ENCODE measurements at places on chromosomes 5 and 9.

DNA sequence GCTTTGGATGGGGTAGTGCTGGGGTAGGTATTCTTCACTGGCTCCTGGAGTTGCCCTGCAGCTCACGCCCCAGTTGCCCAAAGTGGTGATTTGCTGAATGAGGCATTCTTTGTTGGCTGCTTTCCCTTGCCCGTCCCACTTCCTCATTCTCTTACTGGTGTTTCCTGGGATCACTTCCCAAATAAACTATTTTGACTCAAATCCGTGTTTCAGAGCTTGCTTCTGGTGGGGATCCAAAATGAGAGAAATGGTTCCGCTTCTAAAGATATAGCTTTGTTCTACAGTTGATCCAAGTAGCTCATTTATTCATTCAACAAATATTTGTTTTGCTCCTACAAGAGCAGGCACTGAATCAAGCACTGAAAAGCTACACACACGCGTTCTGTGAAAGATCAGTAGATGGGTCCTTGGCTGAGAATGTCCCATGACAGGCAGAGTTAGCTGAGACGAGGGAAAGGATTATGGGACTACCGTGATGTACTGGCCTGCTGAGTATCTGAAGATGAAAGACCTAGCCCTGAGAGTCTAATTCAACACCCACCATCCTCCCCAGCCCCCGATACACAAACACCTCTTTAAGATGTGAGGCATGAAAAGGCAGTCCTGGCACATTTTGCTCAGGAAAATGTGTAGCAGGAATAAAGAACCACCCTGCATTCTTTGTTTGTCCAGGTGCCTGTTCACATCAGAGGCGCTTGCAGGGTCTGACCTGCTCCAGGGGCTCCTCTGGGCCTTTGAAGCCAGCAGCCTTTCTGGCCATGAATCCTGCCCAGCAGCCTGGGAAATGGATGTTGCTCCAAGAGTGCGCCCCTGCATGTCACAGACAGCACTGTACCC lies 143.1 kb upstream of the RANBP3L start:
- DNase-seq: no peak

- DNase-seq: no peak
Observed at GRCh38 chr9:126612813-126613641, 701 bp upstream of the LMX1B start.

DNA sequence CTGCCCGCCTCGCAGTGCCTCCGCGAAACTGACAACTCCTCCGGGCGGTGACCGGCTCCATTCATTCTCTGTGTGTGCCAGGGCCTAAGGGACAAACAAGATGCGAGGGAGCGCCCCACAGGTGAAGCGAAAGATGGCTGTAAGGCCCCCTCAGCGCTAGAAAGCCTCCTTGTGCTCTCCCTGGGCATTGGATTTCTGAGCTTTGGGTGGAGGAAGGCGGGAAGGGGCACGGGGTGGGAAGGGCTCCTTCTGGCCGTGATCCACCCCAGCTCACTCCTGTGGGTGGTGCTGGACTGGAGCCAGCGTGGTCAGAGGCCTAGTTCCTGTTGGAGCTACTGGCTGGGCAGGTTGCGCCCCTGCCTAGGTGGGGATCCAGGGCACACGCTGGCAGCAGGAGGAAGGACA lies 943 bp downstream of the GALNT12 start:
- peak; percentile 28 for DNase-seq

GRCh38 chr9:2704504-2704903 lies 12.8 kb upstream of the KCNV2 start:
- DNase-seq: no peak

- DNase-seq: no peak
Observed at GRCh38 chr5:68454766-68455165, 239.2 kb downstream of the PIK3R1 start.

- no peak for DNase-seq
Observed at GRCh38 chr5:72988769-72989168, 32.9 kb downstream of the FCHO2 start.

- DNase-seq: no peak
Observed at GRCh38 chr5:175795959-175796358, 75.4 kb upstream of the CPLX2 start.

- no peak for DNase-seq
Observed at GRCh38 chr9:77099388-77099787, 77.9 kb upstream of the VPS13A start.

GRCh38 chr9:128257086-128257825 lies 18.6 kb downstream of the GOLGA2 start:
- DNase-seq: no peak

DNA sequence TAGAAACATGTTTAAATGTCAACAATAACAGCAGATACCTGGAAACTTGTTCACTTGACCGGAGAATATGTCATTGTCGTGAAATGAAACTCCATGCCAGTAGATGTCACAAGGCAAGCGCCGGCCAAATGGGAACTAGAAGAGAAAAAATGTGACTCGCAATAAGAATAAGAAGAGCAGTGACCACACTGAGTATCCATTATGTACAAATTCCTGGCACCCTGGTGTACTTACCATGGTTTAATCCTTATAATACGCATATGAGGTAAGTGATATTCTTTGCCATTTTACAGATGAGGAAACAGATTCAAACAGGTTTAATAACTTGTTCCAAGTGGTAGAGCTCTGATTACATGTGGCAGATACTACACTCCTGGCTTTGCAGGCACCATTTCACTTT lies 53.9 kb downstream of the TTLL11 start:
- DNase-seq: no peak

DNA sequence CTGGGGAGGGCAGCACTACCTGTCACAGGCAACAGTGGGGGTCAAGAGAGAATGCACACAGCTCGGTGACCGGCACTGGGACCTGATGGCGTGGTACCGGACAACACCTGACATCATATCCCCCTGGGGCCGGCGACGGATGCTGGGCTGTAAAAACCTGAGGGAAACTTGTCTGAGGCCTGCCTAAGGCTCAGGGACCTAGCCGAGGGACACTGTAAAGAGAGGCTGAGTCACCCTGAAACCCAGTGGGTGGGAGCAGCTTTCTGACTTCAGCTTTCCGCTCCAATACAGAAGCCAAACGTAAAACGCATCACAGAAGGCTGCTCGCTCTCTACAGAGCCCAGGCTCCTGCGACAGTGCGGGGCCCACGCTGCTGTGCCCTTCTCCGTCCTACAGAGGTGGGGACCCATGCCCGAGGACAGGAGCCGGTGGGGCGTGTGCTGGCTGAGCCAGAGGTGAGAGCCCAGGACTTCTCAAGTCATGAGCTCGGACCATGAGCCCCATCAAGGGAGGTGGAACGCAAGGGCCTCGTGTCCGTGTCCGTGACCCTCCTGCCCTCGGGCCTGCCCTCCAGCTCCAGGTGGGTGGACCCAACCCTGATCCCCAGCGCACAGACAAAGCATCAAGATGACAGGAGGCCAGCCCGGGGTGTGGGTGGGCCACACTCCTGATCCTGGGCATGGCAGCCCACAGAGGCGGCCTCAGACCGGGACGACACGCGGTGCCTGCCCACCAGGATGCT lies 5.3 kb downstream of the RALGDS start:
- peak; percentile 85 for DNase-seq

DNA sequence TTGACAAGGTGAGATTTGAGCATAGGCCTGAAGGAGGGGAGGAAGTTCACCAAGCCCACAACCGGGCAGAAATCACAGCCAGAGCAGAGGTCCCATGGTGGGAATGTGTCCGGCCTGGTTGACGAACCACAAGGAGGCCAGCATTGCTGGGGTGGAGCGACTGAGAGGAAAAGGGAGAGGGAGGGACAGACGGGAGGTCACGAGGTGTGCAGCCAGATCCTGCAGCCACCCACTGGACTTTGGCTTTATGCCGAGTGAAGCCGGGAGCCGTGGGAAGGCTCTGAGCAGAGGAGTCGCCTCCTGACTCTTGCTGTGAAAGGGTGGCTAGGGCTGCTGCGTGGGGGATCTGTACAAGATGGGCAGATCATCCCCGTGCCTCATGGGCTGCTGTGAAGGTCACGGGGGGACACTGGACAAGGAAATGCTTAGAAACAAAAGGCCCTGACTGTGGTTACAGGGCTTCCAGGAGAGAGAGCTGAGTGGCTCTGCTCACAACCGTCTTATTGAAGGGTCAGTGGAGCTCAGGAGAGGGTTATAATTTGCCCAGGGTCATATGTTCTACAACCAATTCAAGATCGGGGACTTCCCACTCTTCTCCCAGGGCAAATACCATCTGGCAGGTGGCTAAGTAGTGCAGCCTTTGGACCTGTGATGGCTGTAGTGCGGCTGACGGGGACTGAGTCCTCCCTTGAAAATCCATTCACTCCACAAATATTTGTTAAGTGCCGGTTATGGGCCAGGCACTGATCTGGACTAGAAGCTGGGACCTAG lies 15.6 kb upstream of the CD74 start:
- DNase-seq: no peak

GRCh38 chr9:69421908-69422801 lies 97.1 kb downstream of the ENTREP1 start:
- peak; percentile 49 for DNase-seq

DNA sequence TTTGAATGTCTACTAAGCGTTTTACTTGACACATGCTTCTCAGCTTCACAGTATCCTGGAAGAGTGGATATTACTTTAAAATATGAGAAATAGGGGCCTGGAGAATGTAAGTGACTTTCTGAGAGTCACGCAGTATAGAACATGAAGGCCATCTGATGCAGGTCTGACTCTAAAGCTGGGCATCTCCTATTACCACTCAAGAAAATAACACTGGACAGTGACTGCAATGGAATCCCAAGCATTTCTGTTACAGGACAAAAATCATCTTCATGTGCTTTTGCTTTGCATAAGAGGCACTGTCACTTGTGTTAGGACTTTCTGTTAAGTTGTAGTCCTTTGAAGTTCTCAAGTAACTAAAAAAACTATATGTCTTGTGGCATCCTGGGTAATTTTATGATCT lies 335.5 kb downstream of the FBXL7 start:
- no peak for DNase-seq

GRCh38 chr9:4661611-4662010 lies 483 bp upstream of the PLPP6 start:
- no peak for DNase-seq

DNA sequence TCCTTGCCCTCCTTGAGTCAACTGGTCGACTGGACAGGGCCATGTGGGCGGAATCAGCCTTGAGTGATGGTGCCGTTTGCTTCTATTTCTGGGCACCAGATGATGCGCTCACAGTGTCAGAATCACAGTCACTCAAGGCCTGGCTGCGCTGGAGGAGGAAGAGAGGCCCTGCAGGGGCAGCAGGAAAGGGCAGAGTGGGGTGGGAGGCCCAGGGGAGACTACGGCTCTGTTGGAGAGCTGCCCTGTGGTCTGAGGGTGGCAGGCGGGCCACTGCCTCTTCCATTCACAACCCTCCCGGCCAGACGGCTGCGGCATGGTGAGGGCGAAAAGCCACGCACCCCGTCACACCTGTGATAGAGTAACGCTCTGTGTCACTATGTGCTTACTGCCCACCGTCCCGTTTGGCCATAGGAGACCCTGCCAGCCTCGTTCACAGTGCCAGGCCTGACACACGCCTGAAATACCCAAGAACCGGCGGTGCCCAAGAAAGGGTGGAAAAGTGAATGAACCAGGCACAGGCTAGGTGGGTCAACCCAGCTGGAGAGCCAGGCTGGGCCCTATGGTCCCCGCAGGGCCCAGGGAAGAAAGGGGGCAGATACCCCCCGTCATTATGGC lies 9.9 kb downstream of the PLPP7 start:
- DNase-seq: no peak

- DNase-seq: peak; percentile 21
Observed at GRCh38 chr9:127569886-127570401, 42.1 kb upstream of the STXBP1 start.

DNA sequence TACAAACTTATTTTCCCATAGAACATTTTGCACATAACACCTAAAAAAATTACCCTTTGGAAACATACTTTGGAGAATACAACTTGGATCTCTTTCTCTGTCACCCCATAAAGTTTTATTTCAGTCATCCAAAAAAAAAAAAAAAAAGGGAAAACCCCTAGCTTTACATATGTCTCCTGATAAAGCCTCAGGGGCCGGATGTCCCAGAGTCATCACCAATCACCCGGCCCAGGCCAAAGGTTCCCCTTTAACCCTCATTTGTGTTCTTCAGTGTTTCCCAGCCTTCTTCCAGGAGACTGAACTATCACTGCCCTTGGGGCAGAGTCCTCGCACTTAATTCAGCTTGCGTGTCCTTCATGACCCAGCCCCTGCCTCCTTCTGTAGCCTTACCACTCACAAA lies 28.8 kb downstream of the ANXA6 start:
- DNase-seq: no peak

GRCh38 chr5:90390928-90391327 lies 18.6 kb downstream of the CETN3 start:
- DNase-seq: no peak

- DNase-seq: no peak
Observed at GRCh38 chr5:38848637-38849036, 2.8 kb downstream of the OSMR start.

DNA sequence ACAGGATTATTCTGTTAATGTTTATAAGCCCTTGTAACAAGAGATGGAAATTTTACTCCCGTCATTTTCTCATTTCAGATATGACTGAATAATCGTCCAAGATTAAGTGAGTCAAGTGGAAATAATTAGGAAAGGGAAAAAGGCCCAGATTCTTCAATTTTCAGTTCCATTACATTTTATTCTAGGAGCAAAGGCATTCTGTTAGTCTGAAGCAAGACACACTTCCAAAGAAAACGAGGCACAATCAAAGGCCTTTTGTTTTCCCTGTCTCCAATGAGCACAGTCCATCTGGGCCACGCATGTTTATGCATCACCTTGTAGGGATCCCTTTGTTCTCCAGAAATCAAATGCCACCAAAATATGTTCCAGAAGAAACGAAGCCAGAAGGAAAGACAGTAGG lies 382.9 kb upstream of the RFX3 start:
- no peak for DNase-seq

- DNase-seq: no peak
Observed at GRCh38 chr5:154749491-154749890, 5.7 kb upstream of the LARP1 start.

- no peak for DNase-seq
Observed at GRCh38 chr9:21542787-21543186, 60.7 kb upstream of the IFNE start.

DNA sequence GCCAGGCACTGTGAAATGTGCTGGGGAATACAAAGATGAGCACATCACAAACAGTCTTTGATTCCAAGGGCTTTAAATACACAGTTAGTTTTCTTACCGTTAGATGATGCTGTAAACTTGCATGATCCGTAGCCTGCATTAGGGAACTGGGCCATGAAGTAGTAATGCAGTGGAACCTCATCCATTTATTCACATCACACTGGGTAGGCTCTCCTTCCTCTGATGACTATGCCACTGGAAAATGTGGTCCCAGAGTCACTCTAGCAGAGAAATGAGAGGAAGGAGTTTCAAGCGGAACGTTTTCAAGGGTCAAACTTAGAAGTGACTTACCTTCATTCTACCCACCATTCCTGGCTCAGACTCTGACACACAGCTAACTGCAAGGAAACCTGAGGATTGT lies 26.4 kb downstream of the ZFAND5 start:
- DNase-seq: no peak

DNA sequence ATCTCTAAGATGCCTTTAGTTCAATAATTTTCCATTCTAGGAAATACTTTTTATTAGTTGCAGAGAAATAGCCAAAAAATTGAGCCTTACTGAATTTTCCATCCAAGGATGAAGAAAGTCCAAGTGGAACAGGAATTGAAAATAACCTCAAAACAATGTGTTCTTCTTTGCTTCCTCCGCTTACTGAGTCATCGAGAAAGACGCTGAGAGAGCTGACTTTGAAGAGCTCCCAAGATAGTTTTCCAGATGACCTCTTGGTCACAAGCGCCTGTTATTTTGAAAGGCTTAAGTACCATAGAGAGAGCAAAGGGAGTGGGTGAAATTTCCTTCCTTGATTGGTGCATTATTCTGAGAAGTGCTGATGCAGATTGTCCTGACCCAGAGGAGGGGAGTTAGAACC lies 253.5 kb upstream of the ATP10B start:
- no peak for DNase-seq
